Mesothelial cell of epicardium (in vitro differentiated cells): ENCODE measurements at places on chromosomes 7 and 10. TPM values are rescaled to one million over a fixed set of nuclear protein-coding genes. Genes with fewer than 3 reads are reported as not detected.

Gene LIPJ
- 0.18 to 0.47 TPM (median 0.22 TPM) in 3 replicates for total RNA-seq

GRCh38 chr7:157684909-157685429 lies 348.2 kb downstream of the DNAJB6 start:
- no peak for DNase-seq

DNA sequence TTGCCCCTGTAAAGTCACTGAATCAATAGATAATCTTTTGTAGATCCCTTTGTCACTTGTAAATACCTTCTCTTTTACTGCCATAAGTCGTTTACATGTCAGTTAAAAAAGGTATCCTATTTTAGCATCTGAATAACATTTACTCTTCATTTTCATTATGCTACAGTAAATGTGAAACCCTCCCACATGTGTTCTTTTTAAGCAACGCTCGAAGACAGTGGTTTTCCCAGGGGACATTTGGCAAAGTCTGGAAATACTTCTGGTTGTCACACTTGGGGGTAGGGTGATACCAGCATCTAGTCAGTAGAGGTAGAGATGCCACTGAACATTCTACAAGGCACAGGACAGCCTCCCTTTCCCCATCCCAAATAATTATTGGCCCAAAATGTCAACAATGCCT lies 23.7 kb downstream of the ATAD1 start:
- no peak for DNase-seq

- no peak for DNase-seq
Observed at GRCh38 chr7:136501151-136501550, 367.3 kb upstream of the CHRM2 start.

Gene SCIN
- total RNA-seq = 2.5 to 3.9 TPM (median 3.3 TPM) in 3 replicates
